ENCODE measurements at places on chromosomes 2 and 18.

GRCh38 chr18:64851726-64852125, 702.8 kb upstream of the LINC00305 start:
- no peak overlapping the region for H3K27ac ChIP-seq
- H3K36me3 ChIP-seq: no peaks in the 10 kb centered on the region
- no peak for DNase-seq
- no peaks in the 10 kb centered on the region for H3K4me1 ChIP-seq
- no peak overlapping the region for H3K4me3 ChIP-seq

DNA sequence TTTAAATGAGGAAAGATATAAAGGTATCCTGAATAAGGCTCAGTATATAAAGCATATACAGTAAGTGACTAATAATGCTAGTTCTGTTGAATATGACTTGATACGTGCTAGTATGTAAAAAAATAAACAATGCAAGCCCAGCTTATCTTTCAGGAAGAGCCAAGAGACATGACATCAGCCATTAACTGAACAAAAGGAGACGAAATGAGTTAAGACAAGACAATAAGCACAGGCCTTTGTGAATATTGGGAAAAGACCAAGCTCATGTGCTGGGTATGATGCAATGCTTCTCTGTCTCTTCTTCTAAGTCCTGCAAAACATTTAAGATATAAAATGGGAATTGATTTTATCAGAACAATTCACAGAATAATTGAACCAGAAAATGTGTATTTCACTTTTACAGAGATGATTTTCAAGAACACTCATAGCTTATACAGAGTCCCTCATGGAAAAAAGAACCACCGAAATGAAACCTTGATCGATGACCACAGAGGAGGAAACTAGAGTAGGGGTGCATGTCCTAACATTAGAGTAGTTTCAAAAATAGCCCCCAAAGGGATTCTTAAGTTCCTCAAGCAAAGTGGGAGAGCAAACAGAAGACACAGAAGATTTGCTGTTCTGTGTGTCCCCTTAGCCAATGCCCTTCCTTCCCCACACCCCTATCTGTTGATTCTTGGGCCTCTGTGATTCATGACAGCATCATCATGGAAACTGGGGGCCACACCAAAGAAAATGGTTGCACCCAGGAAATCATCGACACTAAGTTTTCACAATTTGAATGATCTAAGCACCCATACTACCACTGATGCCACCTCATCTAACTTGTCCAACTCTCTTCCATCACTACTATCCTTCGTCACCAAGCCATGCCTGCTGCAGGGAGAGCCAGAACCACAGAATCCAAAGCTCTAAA, 68.0 kb upstream of the CRIM1 start:
- no peak overlapping the region for H3K4me3 ChIP-seq
- no peaks in the 10 kb centered on the region for H3K36me3 ChIP-seq
- H3K4me1 ChIP-seq: no peaks in the 10 kb centered on the region
- H3K27me3 ChIP-seq: no peaks in the 10 kb centered on the region
- no peak overlapping the region for H3K27ac ChIP-seq

DNA sequence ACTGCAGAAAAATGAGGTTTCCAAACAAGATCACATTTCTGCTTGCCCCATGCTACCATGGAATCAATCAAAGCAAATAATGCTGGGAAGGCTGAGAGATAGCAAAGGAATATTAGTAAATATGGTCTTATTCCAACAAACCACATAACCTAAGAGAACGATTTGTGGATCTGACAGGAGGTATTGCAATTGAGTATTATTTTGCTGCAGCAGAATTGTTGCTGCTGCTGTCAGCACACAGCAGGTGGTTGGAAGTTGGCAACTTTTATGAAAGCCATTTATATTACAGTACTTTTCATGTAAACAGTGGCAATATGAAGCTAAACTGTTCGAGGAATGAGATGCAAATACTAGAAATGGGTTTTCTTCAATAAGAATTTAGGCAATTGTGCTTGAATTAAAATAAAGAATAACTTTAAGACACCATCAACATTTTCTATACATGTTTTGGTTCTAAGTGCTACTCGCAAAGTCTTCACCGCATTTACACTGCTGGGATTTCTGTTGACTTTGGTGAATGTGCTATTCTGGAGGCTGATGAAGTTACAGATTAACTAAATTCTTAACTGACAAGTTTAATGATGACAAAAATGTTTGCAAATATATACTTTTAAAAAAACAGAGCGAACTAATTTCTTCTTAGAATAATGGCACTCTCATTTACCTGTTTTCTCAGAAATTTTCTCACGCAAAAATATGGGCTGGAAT, 1285.7 kb downstream of the CNTNAP5 start:
- H3K4me1 ChIP-seq: no peaks in the 10 kb centered on the region
- no peaks in the 10 kb centered on the region for H3K27me3 ChIP-seq
- H3K4me3 ChIP-seq: no peak overlapping the region

GRCh38 chr2:174778085-174778981, 14.1 kb upstream of the CHRNA1 start:
- H3K4me3 ChIP-seq: no peak overlapping the region
- H3K4me1 ChIP-seq: peaks cover 7% of the 10 kb centered on the region
- no peak overlapping the region for H3K27ac ChIP-seq

DNA sequence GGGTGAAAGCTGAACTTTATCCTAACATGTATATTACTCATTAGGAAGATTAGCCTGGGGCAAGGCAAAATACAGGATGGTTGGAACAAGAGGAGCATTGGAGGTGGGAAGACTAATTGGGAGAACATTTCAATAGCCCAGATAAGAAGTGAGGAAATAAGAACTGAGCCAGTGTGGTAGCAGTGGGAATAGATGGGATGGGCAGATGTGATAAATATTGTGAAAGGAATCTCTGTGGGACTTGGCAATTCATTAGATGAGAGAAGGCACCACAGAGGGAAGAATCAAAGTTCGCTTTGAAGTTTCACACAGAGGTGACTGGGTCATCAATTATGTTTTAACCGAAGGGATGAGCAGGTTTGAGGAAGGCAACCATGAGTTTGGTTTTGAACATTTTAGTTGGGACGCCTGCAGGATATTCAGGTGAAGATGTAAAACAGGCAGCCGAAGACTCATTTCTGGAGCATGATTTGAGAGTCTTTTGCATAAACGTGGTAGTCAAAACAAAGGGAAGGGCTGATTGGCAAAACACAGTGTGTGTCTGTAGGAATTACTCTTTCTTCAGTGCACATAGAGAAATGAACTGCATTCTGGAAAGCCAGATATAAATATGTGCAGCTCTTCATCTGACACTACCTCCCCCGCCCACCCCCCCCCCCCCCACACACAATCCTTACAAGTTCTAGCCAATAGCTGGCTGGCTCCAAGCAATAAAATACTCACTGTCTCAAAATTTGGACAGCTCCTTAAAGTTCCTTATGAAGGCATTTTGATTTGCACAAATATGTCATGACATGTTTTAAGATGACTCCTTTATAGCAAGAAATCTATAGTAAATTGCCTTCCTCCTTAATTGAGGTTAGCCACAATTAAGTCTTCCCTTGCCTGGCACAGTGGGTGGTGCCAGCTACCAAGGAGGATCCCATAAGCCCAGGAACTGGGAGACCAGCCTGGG, 1.9 kb upstream of the SLC1A4 start:
- H3K27ac ChIP-seq: no peak overlapping the region
- H3K36me3 ChIP-seq: no peaks in the 10 kb centered on the region
- no peak overlapping the region for H3K4me3 ChIP-seq
- peak; percentile 14 for DNase-seq

DNA sequence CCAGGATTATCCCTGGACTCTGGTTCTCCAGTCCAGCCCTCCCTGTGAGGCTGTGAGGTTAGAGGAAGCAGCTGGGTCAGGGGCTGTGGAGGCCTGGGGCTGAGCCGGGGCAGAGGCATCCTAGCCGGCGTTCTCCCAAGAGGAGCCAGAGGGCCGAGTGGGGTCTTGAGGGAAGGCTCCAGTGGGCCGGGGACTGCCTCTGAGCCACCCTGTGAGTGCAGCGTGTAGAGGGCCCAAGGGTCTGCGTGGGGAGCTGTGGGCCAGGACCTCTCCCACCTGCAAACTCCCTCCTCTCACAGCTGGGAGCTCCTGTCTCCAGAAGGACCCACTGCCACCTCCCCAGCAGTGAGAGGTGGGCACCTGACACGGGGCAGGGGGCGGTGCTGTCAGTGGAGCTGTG, 41.0 kb downstream of the GLI2 start:
- peaks cover 19% of the 10 kb centered on the region for H3K4me1 ChIP-seq
- no peak overlapping the region for H3K4me3 ChIP-seq
- no peak for DNase-seq

- no peaks in the 10 kb centered on the region for H3K36me3 ChIP-seq
- no peak overlapping the region for H3K4me3 ChIP-seq
- no peak overlapping the region for H3K27ac ChIP-seq
- no peak for DNase-seq
- peaks cover 2% of the 10 kb centered on the region for H3K27me3 ChIP-seq
Observed at GRCh38 chr2:207071820-207072219, 93.9 kb downstream of the KLF7 start.

GRCh38 chr2:98471402-98472131, 26.9 kb downstream of the INPP4A start:
- DNase-seq: no peak
- H3K4me1 ChIP-seq: no peaks in the 10 kb centered on the region
- no peaks in the 10 kb centered on the region for H3K27me3 ChIP-seq
- H3K27ac ChIP-seq: no peak overlapping the region
- no peaks in the 10 kb centered on the region for H3K36me3 ChIP-seq
- no peak overlapping the region for H3K4me3 ChIP-seq

GRCh38 chr18:62526098-62527025, 3.5 kb downstream of the ZCCHC2 start:
- H3K36me3 ChIP-seq: no peaks in the 10 kb centered on the region
- no peaks in the 10 kb centered on the region for H3K27me3 ChIP-seq
- DNase-seq: peak; percentile 93
- H3K4me1 ChIP-seq: peaks cover 3% of the 10 kb centered on the region
- H3K4me3 ChIP-seq: peak overlapping the region; percentile 96

- H3K27ac ChIP-seq: no peak overlapping the region
- peaks cover 6% of the 10 kb centered on the region for H3K36me3 ChIP-seq
- H3K27me3 ChIP-seq: no peaks in the 10 kb centered on the region
Observed at GRCh38 chr18:9196568-9196967, 60.0 kb downstream of the ANKRD12 start.

GRCh38 chr2:127261804-127262406, 32.0 kb downstream of the ERCC3 start:
- no peak overlapping the region for H3K4me3 ChIP-seq
- H3K36me3 ChIP-seq: peaks cover 25% of the 10 kb centered on the region
- DNase-seq: peak; percentile 11
- no peak overlapping the region for H3K27ac ChIP-seq

DNA sequence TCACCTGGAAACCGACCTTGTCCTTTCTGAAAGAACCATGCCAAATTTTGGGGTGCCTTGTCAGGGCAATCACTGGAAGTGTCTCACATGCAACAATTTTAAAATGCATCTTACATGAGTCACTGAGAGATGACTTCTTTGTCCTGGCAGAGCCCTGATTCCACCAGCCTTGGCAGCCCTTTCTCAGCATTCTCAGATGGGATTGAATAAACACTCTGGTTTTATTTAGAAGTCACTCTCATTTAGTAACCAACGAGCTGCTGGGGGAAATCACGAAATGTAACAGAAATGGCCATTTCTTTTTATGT, 3.8 kb upstream of the ATP8B1 start:
- H3K27me3 ChIP-seq: peaks cover 13% of the 10 kb centered on the region
- DNase-seq: no peak
- H3K27ac ChIP-seq: no peak overlapping the region
- no peaks in the 10 kb centered on the region for H3K36me3 ChIP-seq

- H3K4me3 ChIP-seq: no peak overlapping the region
- H3K27ac ChIP-seq: no peak overlapping the region
- no peaks in the 10 kb centered on the region for H3K4me1 ChIP-seq
- no peaks in the 10 kb centered on the region for H3K36me3 ChIP-seq
Observed at GRCh38 chr2:16209799-16210198, 269.4 kb downstream of the MYCN start.

DNA sequence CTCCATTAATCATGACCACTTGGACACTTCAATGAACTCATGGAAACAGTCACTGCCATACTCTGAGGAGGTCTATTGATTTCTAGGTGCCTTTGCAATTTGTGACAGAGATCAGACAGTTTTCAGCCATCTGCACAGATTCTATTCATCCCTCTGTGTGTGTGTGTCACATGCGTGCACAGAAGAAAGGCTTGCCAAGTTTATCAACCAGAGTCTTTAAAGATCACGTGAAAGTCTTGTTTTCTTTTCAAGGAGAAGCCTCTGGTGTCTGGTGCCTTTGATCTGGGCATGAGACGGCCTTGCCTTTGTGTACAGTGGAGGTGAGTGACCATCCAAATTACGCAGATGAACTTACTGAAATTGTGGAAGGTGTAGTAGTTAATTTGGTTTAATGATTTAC, 164.2 kb downstream of the VAPA start:
- no peak overlapping the region for H3K4me3 ChIP-seq
- no peaks in the 10 kb centered on the region for H3K36me3 ChIP-seq
- H3K27ac ChIP-seq: no peak overlapping the region
- H3K27me3 ChIP-seq: no peaks in the 10 kb centered on the region

GRCh38 chr18:2982452-2983269, 30.3 kb downstream of the LPIN2 start:
- H3K4me1 ChIP-seq: peaks cover 2% of the 10 kb centered on the region
- no peak overlapping the region for H3K27ac ChIP-seq
- no peak overlapping the region for H3K4me3 ChIP-seq

- peaks cover 5% of the 10 kb centered on the region for H3K4me1 ChIP-seq
- no peak overlapping the region for H3K27ac ChIP-seq
- H3K4me3 ChIP-seq: no peak overlapping the region
- no peaks in the 10 kb centered on the region for H3K27me3 ChIP-seq
- peak; percentile 42 for DNase-seq
- no peaks in the 10 kb centered on the region for H3K36me3 ChIP-seq
Observed at GRCh38 chr2:222076973-222077690, 221.7 kb downstream of the PAX3 start.

- no peaks in the 10 kb centered on the region for H3K27me3 ChIP-seq
- peak; percentile 55 for DNase-seq
- peak overlapping the region; percentile 96 for H3K4me3 ChIP-seq
- no peak overlapping the region for H3K27ac ChIP-seq
Observed at GRCh38 chr2:169828141-169828811, 1.0 kb downstream of the UBR3 start.

- DNase-seq: no peak
- H3K27me3 ChIP-seq: no peaks in the 10 kb centered on the region
- H3K36me3 ChIP-seq: no peaks in the 10 kb centered on the region
- no peaks in the 10 kb centered on the region for H3K4me1 ChIP-seq
- H3K27ac ChIP-seq: no peak overlapping the region
Observed at GRCh38 chr2:240712121-240712520, 20.5 kb downstream of the AQP12A start.

GRCh38 chr2:119276864-119277263, 53.2 kb downstream of the STEAP3 start:
- no peak for DNase-seq
- H3K27ac ChIP-seq: no peak overlapping the region
- H3K4me3 ChIP-seq: no peak overlapping the region

GRCh38 chr2:2933426-2933825, 444.2 kb downstream of the EIPR1 start:
- H3K36me3 ChIP-seq: no peaks in the 10 kb centered on the region
- H3K4me1 ChIP-seq: no peaks in the 10 kb centered on the region
- no peak overlapping the region for H3K4me3 ChIP-seq
- DNase-seq: no peak
- no peak overlapping the region for H3K27ac ChIP-seq
